Activated CD4-positive, alpha-beta T cell treated with anti-CD3 and anti-CD28 coated beads, Interleukin-2, amount 10 ng/mL, durations not matched to agents 24 days and 14 days (primary cell): ENCODE measurements at places on chromosomes 12 and 14. TPM values are rescaled to one million over a fixed set of nuclear protein-coding genes. Genes with fewer than 3 reads are reported as not detected.

DNA sequence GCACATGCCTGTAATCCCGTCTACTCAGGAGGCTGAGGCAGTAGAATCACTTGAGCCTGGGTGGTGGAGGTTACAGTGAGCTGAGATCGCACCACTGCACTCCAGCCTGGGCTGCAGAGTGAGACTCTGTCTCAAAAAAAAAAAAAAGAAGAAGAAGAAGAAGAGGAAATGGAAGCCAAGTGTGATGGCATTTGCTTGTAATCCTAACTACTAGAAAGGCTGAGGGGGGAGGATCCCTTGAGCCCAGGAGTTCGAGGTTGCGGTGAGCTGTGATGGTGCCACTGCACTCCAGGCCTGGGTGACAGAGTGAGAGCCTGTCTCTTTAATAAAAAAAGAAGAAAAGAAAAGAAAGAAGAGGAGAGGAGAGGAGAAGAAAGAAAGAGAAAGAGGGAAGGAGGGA is 52.1 kb downstream of the LGMN start:
- no peak overlapping the region for H3K4me3 ChIP-seq
- peaks cover 7% of the 10 kb centered on the region for H3K4me1 ChIP-seq
- DNase-seq, result no peak
- no peak overlapping the region for H3K27ac ChIP-seq
- no peaks in the 10 kb centered on the region for H3K36me3 ChIP-seq

DNA sequence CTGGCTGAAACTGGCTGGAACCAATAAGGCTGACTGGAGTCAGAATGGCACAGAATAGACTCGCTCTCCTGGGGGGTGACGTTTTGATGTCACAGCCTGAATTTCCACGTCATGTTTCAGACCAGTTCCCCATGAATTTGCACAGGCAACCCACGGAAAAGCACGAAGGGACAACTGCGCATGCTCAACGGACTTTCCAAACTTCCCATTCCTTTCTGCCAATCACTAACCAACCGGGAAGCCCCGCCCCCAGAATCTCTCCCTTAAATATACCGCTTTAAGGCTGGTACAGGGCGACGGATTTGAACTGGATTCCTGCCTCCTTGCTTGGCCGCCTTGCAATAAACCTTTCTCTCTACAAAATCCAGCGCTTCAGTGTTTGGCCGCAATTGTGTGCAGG is 434.7 kb downstream of the APAF1 start:
- DNase-seq, result no peak
- H3K4me3 ChIP-seq, result no peak overlapping the region
- no peaks in the 10 kb centered on the region for H3K36me3 ChIP-seq
- no peaks in the 10 kb centered on the region for H3K4me1 ChIP-seq
- H3K27me3 ChIP-seq, result no peaks in the 10 kb centered on the region
- no peak overlapping the region for H3K27ac ChIP-seq

- DNase-seq, result no peak
- no peak overlapping the region for H3K27ac ChIP-seq
- no peaks in the 10 kb centered on the region for H3K4me1 ChIP-seq
- no peaks in the 10 kb centered on the region for H3K27me3 ChIP-seq
Measured at GRCh38 chr12:57146092-57146491, 1.3 kb downstream of the LRP1-AS start.

- peak overlapping the region; percentile 15 for H3K4me3 ChIP-seq
- H3K27me3 ChIP-seq, result no peaks in the 10 kb centered on the region
- DNase-seq, result peak; percentile 67
Measured at GRCh38 chr12:716506-716905, 35.9 kb upstream of the WNK1 start.

Gene ARPC3
- total RNA-seq, result 285 and 300 TPM in 2 replicates

Gene MEG3
- total RNA-seq, result not detected in 2 replicates

Gene AQP2
- total RNA-seq, result not detected in 2 replicates
